GM18507 (cell line): ENCODE measurements at places on chromosomes 7 and 10.

DNA sequence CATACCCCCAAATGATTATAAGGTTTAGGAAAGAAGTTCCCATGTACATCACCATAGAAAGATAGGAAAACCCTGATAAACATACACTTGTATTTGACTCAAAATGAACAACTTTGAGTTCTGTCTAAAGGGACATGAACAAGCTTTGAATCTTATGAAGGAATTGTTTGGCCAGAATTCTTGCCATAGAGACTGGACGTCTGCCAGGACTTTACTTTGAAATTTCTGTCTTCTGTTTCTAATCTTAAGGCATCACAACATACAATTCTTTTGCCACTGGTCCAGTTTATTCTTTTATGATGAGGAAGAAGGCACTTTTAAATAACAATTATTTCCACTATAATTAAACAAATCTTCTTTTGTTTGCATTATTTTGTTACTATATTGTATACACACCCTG, 26.2 kb upstream of the CYP26C1 start:
- DNase-seq, result no peak

DNA sequence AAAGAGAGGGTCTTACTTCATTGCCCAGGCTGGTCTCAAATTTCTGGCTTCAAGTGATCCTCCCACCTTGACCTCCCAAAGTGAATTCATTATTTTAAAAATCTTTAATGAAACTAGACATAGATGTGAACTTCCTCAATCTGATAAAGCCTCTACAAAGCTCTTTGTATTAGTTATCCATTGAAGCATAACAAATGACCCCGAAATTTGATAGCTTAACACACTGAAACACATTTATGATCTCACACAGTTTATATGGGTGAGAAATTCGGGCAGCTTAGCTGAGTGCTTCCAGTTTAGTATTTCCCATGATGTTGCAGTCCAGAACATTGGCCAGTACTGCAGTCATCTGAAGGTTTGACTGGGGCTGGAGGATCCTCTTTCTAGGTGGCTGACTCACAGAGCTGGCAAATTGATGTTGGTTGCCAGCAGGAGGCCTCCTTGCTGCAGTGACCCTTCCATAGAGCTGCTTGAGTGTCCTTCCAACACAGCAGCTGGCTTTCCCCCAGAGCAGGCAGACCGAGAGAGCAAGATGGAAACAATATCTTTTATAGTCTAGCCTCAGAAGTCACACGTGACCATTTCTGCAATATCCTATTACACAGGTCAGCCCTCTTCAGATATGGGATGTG, 16.6 kb upstream of the WNT8B start:
- no peak for DNase-seq

- DNase-seq, result no peak
These were observed 364.8 kb downstream of the SFMBT2 start for GRCh38 chr10:7045891-7046599.

DNA sequence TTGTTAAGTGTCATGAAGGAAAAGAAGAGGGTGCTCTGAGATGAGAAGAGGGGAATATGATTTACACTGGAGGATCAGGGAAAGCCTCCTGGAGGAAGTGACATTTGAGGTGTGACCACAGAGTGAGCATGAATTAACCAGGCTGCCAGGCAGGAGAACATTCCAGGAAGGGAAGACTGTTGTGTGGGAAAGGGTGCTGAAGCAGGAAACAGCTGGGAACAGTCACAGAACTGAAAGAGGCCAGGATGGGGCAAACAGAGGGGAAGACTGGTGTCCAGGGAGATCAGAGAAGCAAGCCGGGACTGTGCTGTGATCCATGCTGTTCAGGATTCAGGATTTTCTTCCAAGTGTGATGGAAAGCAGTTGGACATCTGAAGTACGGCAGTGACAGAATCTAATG, 14.9 kb downstream of the HIPK2 start:
- no peak for DNase-seq

- no peak for DNase-seq
These were observed 338.9 kb upstream of the MBL2 start for GRCh38 chr10:53111529-53111928.
